ENCODE measurements at places on chromosomes 13 and 19. TPM values are rescaled to one million over a fixed set of nuclear protein-coding genes. Genes with fewer than 3 reads are reported as not detected.

GRCh38 chr19:38168637-38169036, 55.4 kb downstream of the DPF1 start:
- DNase-seq: no peak

- no peak for DNase-seq
These were observed 10.2 kb downstream of the REEP6 start for GRCh38 chr19:1501200-1501595.

GRCh38 chr19:49684251-49684982, 5.0 kb upstream of the ADM5 start:
- no peak for DNase-seq

- DNase-seq: peak; percentile 47
These were observed 78.3 kb upstream of the IPO5 start for GRCh38 chr13:97875218-97875617.

DNA sequence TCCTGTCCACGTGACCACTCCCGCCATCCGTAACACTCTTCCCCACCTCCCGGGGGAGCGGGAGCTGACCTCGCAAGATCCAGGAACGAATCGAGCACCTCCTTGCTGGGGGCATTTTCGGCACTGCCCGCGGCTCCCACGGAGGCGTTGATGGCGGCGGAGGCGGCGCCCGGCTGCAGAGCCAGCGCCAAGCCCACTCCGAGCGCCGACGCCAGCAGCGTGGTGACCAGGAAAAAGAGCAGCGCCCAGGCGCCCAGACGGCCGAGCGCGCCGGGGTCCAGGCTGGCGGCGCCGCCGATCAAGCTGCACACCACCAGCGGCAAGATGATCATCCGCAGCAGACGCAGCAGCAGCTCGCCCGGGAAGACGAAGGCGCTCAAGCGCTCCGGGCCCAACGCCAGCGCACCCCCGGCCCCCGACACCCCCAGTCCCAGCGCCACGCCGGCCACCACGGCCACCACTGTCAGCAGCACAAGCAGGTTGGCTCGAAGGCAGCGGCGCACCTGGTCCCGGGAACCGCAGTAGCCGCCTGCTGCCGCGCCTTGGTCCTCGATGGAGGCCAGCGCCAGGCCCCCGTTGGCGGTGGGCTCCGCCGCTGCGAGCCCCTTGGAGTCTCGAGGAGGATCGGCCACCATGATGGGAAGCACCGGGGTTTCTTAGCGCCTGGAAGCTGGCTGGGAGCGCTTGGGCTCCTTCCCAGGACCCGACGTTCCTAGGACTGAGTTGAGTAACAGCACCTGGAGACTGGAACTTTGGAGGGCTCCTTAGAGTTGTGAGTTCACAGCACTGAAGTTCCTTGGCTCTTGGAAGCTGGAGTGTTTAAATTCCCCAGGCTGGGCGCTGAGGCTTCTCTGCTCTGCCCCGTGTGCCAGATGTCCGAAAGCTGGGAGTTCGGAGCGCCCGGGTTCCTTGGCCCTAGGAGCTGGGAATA, 798 bp downstream of the SLC1A5 start:
- DNase-seq: peak; percentile 85

- DNase-seq: no peak
These were observed 297.9 kb upstream of the ARGLU1 start for GRCh38 chr13:106865716-106866440.

- no peak for DNase-seq
These were observed 163.0 kb downstream of the EFNB2 start for GRCh38 chr13:106372199-106373155.

GRCh38 chr19:1760020-1760419, 6.7 kb downstream of the ONECUT3 start:
- DNase-seq: peak; percentile 62

DNA sequence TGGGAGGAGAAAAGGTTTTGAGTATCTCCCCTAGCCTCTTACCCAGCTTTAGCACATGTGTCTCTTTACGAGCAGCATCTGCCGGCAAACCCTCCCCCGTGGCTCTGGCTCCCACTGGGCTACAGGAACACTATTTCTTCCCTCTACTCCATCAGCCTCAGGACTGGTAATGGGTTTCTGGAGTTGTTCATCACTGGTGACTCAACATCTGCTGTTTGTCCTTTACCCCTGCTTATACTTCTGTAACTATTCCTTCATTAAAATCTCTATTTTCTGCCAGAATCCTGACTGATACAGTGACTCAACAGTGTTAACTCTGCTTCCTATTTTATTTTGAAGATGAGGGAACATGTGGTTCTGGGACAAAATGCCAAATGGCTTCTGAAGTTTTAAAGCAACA, 437.3 kb upstream of the HTR2A start:
- DNase-seq: peak; percentile 10

LRP3 gene
- 8.4 TPM for total RNA-seq

DNA sequence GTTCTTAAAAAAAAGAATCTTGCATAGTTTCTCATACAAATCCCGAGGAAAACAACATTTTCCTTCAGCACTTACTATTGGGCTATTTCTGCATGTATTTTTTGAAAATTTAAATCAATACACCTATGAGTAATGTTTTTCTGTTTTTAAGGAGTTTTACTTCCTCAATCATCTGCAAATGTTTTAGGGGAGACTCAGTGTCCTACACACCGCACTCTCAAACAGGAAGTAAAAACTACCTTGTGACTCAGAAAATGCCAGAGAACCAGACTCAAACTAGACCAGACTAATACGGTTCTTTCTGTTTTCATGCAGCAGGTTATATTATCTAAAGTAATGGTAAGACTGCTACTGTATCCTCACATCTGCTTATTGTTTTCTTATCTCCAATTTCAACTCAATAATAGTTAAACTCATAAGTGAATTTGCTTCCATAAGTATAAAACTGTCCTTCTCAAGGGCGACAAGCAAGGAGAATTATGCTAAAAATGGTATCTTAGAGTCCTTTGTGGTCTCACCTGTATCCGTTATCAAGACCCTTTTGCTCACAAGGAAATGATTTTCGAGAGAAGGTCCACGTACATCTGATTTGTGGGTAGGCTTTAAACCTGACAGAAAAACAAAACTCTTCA, 52.5 kb downstream of the FLT3 start:
- DNase-seq: peak; percentile 36

- DNase-seq: no peak
These were observed 32.0 kb downstream of the MPHOSPH8 start for GRCh38 chr13:19665427-19665859.

DNA sequence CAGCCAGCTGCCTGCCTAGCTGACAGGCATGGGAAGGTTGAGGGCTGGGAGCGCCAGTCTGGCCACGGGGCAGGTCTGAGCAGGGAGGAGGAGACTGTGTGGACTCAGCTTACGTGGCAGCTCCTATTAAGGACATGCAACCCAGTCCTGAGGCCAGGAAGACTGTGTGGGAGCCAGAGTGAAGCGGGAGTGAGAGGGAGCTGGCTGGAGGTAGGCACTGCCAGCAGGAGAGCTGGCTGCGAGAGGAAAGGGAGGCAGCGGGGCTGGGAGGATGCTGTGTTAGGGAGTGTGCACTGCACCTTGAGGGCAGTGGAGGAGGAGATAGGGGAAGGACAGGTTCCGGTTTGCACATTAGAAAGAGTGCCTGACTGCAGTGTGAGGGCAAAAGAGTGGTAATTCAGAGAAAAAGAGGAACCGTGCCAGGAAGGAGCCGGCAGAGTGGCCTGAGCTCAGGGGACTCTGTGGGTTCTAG, 99.2 kb downstream of the SLC7A1 start:
- DNase-seq: no peak

DNA sequence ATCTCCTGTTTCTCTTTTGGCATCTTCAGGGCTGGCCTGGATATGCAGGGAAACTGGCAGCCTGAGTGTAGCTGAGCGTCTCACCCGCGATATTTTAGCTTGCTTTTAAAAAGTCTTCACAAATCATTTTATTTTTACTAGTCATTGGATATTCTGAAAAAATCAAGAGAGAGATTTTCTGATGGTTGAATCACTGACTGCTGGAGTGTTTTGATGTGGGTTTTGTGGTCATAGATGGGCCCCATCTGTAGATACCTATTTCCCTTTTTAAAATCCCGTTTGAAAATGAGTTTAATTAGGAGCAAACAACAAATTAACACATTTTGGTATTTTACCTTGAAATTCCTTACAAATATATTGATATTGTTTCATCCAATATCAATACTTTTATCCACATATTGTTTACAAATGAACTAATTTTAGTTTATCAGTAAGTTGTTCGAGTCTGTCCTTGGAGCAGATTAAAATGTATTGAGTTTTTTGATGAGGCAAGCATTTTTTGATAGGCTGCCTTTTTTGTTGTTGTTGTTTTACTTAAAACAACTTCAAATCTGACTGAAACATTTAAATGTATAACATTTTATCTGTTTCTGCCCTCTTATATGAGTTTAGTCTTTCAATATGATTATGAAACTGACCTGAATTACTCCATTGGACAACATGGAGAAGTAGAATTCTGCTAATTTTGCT, 21.5 kb upstream of the OXGR1 start:
- peak; percentile 23 for DNase-seq

HSPH1 gene
- 100.0 TPM for total RNA-seq

GRCh38 chr19:34186205-34186604, 13.9 kb downstream of the LSM14A start:
- DNase-seq: no peak

PGLYRP2 gene
- 0.17 TPM for total RNA-seq

DNA sequence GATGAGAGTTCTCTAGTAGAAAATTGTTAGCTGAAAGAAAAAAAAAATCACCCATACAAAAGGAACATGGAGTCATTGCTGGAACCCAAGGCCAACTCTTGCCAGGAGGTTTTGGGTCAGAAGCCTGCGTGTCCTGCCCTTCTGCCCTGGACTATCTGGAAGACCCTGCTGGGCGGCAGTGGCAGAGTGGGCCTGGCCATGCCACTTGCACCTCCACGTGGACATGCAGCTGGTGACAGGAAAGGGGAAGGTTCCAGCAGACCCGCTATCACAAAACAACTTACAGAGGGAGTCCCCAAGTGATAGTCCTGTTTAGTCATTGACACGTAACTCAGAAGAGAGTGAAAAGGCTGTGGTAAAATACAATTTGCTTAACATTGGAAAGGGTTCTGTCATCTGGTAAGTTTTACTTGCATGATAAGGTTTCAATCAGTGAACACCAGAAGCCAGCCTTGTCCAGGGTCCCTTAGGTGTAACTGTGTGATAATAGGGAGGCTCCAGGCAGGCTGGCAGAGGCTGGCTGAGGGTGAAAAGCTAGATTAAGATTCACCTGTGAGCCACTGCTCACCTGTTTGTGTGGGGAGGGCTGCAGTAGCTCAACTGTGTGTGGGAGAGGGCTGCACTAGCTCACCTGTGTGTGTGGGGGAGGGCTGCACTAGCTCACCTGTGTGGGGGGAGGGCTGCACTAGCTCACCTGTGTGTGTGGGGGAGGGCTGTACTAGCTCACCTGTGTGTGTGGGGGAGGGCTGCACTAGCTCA, 47.8 kb downstream of the COL4A2 start:
- DNase-seq: no peak

DNA sequence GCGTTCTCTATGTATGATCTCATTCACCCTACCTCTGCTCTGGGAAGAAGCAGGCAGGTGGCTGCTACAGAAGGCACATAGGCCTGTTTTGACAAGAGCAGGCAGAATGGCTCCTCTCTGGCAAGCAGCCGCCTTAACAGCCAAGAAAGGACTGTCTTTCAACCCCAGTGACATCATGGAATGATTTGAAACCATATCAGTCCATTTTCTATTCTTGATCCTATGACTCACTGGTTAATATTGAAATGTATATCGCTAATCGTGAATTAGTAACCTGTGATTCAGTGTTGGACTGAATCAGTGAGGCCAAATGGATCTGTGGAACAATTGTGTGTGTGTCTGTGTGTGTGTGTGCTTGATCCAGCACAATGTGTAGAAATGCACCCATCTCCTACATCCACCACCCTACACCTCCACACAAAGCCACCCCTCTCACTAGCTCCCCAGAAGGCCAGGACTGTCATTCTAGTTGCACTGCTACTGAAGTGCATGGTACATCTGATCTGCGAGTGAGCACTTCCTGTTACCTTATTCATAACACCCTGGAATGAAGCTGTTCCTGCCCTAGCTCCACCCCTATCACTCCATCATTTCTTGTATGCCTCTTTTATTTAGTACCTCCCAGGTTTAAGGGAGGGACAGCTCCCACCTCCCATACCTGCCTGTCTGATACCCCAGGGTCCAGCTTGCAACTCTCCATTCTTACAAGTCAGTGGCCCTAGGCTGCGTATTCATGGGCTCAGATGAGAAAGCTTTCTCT, 460.0 kb downstream of the FOXO1 start:
- no peak for DNase-seq

GRCh38 chr13:50080203-50080910, 65.1 kb downstream of the KCNRG start:
- DNase-seq: peak; percentile 11

DNA sequence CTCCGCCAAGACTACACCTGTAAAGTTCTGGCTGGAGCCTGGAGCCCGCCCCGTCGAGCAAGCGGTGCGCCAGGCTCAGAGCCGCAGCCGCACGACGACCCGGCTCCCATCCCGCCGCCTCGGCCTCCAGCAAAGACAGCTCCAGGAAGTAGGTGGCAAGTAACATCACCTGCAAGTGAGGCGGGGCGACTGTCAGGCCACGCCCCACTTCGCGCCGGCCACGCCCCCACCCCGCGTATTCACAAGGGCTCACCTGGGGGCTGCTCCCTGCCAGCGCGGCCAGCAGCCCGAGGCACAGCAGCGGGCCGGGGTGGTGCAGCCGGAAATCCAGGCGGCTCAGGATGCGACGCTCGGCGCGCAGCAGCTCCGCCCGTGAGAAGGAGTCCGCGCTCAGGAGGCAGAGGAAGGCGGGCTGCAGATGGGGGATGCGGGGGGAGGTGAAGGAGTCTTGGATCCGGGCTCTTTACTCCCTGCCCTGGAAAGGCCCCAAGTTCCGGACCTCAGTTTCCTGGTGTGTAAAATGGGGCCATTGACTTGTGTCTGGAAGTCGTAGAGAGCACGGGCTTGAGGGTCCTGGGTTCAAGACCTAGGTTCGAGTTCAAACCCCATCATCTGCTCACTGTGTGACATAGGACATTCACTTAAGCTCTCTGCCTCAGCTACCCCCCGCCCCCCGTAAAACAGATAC, 3.2 kb downstream of the CCNP start:
- no peak for DNase-seq

- no peak for DNase-seq
These were observed 1838.2 kb upstream of the PRR20A start for GRCh38 chr13:55302568-55302967.

- no peak for DNase-seq
These were observed 328.6 kb downstream of the SLITRK5 start for GRCh38 chr13:87999788-88000187.

DNA sequence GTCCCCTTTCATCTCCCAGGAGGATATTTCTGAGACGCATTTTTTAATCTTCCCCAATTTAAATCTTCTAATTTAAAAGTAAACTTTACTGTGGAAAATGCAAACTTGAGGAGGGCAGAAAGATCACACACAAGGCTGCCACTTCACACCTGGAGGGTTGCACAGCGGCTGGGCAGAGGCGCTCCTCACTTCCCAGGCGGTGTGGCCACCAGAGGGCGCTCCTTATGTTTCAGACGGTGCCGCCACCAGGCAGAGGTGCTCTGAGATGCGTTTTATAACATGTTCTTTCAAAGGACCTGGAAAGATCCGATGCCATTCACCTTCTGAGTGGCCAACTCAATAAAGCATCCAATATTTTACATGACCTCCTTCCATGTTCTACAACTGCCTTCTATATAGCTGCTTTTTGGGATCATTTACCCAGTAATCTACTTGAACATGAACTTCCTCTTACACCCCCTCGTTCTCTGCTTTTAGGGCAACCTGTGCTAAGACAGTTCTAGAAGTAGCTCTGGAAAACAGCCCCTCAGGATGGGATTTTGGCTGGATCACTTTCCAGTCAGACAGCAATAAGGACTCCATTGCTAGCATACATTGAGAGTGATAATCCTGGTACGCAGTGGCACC, 14.8 kb upstream of the MTUS2 start:
- peak; percentile 29 for DNase-seq

Data from Daoy (cell line).